ENCODE measurements at places on chromosomes 2 and 18. TPM values are rescaled to one million over a fixed set of nuclear protein-coding genes. Genes with fewer than 3 reads are reported as not detected.

DNA sequence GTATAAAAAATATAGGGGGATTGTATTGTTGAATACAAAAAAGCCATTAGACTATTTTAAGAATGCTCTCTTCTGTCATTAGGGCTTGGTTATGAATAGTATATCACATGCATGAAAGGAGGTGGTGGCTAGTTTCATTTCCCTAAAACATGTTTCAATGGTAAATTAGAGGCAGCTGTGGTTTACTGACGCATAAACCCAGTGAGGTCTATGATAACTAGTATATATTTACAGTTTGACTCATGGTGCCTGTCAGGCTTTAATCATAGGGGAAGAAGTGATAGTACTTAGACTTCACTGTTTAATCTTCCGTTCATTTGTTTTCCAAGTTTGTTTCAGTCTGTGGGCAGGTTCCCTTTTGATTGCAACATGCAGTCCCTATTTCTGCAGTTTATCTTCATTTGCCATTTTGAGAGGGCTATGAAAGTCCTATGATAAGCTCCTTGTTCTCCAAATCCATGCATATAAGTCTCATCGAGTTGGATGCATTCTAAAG, 55.1 kb upstream of the MAP4K3 start:
- DNase-seq = peak; percentile 58
- H3K4me3 ChIP-seq = no peak overlapping the region
- H3K4me1 ChIP-seq = peaks cover 33% of the 10 kb centered on the region
- H3K27me3 ChIP-seq = no peaks in the 10 kb centered on the region
- H3K36me3 ChIP-seq = no peaks in the 10 kb centered on the region
- peak overlapping the region; percentile 37 for H3K27ac ChIP-seq

DNA sequence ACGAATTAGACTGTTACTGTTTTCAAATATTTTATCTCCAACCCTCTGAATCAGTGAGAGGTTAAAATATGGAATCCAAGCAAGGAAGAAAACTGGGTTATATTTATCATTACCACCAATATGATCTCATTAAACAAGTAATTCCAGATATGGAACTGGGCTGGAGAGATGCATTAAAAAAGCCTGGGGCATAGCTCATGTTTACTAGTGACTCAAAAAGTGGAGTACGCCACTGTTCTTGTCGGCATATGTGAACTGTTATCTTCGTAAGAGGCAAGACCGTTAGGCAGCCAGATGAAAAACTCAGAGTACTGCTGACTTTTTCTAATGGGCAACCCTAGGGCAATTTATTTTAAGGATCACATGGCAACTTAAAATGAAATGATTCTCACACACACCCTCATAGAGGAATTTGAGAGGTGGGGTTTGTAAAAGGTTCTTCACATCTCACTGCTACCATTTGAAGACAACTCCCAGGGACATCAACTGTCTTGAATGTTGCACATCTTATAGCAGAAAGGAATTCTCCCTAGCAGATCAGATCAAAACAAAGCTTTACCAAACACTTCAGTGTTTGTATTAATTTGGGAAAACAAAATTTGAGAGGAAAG, 105.2 kb upstream of the TFCP2L1 start:
- H3K36me3 ChIP-seq = peaks cover 4% of the 10 kb centered on the region
- no peak overlapping the region for H3K27ac ChIP-seq
- DNase-seq = no peak
- H3K4me3 ChIP-seq = no peak overlapping the region
- H3K27me3 ChIP-seq = no peaks in the 10 kb centered on the region

DNA sequence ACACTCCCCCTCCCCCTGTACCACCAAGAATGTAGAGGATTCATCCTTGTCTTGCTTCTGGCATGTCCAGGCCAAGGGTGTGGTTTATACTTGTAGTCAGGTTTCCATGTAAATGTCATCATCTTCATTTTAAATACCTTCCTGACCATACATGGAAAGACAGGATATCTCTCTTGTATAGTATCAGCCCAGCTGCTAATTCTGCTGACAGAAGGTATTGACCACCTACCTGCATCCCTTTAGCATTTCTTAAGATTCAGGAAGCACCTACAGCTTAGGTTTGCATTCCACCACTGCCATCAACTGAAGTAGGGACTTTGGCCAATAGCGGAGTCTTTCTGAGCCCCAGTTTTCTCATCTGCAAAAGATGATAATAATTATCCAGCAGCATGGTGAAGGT, 22.9 kb upstream of the FSHR start:
- no peaks in the 10 kb centered on the region for H3K36me3 ChIP-seq
- H3K4me1 ChIP-seq = no peaks in the 10 kb centered on the region
- DNase-seq = no peak
- H3K4me3 ChIP-seq = no peak overlapping the region

Gene MAP3K19
- not detected for polyA plus RNA-seq

Gene OXER1
- polyA plus RNA-seq = 0.19 TPM
